ENCODE measurements at places on chromosomes 7 and 10.

DNA sequence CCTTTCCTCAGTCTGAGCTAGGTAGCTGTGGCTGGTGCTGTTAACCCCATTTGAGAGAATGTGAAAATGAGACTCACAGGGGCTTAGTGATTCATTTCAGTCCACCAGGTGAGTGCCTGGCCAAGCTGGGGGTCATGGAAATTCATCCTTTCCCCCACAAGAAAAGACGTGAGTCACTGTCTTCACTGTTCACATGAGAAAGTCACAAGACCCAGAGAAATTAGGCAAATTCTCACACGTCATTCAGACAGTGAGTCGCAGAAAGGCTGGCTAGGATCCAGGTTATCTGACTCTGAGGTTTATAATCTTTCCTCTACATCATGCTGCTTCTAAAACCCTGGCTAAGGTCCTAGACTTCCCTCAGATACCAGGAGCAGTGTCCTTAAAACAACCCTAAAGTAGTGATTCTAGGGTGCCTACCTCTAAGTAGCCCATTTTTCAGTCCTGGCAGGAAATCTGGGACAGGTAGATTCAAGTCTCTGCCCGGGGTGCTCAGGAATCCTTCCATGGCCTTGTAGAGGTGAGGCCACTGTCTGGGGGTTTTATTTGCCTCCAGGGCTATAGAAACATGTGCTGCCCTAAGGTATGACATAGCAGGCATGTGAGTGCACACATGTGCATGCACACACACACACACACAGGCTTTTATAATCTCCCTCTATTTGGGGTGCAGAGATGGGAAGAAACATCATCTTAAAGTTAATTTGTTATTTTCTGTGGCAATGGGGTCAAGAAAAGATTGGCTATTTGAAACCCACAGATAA is 427.9 kb upstream of the CELF2 start:
- ATAC-seq, result no peak

- ATAC-seq, result no peak
These were observed 424.3 kb downstream of the RPS24 start for GRCh38 chr10:78457804-78458482.

GRCh38 chr7:77360969-77361368 is 55.2 kb downstream of the GSAP start:
- no peak for ATAC-seq

GRCh38 chr7:16918288-16918895 is 36.6 kb upstream of the AGR3 start:
- ATAC-seq, result peak; percentile 12

- no peak for ATAC-seq
These were observed 125.1 kb upstream of the KCTD7 start for GRCh38 chr7:66503551-66504031.

DNA sequence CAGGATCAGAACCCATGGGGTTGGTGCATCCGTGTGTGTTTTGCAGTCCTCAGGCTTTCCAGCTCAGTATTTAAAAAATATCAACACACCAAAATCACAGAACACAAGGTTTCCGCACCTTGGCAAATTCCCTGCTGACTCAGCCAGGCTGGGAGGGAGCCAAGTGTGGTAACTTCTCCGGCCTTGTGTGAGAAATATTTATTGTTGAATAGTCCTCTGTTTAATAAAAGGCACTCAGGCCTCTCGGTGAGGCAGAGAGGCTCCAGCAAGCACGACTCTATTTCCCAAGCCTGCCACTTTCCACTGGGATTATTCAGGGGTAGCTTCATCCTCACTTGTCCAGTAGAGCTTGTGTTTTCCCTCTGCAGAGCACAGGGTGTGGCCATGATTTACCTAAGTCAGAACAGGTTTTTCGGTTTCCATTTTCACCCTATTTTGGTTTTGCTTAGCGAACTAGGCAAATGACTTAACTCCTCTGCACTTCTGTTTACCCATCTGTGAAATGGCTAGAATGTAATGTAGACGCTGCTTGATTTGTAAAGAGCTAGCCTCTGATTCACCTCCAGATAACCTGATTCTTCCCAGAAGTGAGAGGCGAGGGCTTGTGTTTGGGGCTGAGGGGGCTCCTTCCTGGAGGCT is 13.0 kb upstream of the CHST15 start:
- peak; percentile 86 for ATAC-seq

DNA sequence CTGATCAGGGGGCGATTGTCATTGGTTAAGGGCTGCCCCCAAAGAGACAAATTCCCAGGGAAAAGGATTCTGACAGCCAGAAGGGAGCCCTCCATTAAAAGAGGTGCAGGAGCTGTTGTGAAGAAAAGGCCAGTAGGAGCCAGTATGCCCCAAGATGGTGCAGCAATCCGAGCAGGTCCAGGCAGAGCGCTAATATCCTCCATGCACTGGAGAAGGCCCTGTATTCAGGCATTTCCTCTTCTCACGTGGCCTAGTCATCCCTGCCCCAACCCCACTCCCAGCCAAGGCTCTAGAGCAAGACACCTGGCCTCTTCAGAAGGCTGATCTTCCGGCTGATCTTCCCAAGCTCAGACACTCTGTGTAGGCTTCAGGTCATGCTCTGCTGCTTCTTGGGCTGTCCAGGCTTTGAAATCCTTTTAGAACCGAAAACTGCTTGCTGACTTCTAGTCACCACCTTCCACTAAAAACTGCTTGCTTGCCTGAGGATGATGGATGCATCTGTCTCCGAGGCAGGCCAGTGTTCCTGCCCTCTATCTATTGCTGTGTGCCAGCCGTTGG is 77.4 kb downstream of the CYP26A1 start:
- peak; percentile 23 for ATAC-seq

Measured in esophagus mucosa (tissue), 1 donor.